Naive thymus-derived CD4-positive, alpha-beta T cell (primary cell): ENCODE measurements at places on chromosomes 1 and 21. TPM values are rescaled to one million over a fixed set of nuclear protein-coding genes. Genes with fewer than 3 reads are reported as not detected.

DNA sequence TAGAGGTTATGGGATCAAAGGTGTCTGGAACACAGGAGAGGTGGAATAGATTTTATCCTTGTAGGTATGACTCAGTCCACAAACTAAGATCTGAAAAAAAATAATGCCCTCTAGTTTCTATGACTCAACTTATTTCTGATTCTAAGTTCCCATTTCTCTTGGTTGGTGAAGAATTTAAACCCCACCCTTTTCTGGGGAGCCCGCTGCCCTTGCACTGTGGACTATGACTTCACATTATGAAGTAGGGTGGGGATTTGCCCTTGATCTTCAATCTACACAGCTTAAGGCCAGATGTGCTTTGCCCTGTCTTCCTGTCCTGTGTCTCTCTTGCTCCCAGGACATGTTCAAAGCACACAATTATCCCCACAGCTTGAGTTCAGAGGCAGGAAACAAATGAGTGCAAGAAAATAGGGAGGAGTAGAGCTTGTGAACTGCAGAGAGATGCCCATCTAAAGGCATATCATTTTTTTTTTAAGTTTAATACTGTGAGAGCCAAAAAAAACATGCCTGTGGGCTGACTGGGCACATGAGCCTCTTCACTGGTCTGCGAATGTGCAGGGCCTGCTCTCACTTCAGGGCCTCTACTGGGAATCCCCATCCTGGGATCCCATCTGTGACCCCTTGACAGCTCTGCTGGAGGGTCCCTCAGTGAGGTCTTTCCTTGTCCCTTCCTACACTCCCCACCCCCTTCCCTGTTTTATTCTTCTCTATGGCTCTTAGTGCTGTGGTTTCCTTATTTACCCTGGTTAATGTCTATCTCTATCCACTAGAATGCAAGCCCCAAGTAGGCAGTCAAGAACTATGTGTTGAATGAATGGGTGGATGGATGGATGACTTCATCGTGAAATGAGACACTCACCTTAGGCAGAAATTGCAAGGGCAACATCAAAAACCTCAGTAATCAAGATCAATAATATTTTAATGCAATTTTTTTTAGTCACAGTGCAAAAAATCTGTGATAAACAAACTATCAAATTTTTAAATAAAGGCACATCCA, 61.5 kb downstream of the CD58 start:
- H3K27ac ChIP-seq, result no peak overlapping the region
- DNase-seq, result no peak
- no peaks in the 10 kb centered on the region for H3K36me3 ChIP-seq
- no peaks in the 10 kb centered on the region for H3K27me3 ChIP-seq

Gene SPATA17
- not detected for total RNA-seq

Gene EDARADD
- total RNA-seq, result 0.73 TPM

GRCh38 chr1:47751996-47752451, 245.2 kb downstream of the TRABD2B start:
- no peaks in the 10 kb centered on the region for H3K27me3 ChIP-seq
- no peak overlapping the region for H3K27ac ChIP-seq
- no peak overlapping the region for H3K4me3 ChIP-seq
- H3K36me3 ChIP-seq, result no peaks in the 10 kb centered on the region

Gene S100A7
- not detected for total RNA-seq

DNA sequence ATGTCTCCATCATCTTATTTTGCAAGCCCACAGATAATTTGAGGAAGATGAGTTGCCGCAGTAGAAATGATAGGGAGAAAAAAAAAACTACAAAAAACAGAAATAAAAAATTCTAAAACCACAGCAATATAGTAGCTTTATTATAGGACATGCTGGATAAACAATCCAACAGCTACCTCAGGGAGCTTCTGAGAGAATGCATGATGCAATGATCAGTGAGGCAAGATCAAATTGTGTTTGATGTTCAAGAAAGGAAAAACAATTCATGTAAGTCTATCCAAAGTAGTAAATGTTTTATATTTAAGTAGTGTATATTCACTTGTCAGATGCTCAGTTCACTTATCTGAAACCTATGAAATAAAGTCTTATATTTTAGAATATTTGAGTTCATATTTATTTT, 6.7 kb downstream of the CR1L start:
- no peaks in the 10 kb centered on the region for H3K4me1 ChIP-seq
- H3K4me3 ChIP-seq, result no peak overlapping the region
- H3K27me3 ChIP-seq, result no peaks in the 10 kb centered on the region
- H3K36me3 ChIP-seq, result no peaks in the 10 kb centered on the region

DNA sequence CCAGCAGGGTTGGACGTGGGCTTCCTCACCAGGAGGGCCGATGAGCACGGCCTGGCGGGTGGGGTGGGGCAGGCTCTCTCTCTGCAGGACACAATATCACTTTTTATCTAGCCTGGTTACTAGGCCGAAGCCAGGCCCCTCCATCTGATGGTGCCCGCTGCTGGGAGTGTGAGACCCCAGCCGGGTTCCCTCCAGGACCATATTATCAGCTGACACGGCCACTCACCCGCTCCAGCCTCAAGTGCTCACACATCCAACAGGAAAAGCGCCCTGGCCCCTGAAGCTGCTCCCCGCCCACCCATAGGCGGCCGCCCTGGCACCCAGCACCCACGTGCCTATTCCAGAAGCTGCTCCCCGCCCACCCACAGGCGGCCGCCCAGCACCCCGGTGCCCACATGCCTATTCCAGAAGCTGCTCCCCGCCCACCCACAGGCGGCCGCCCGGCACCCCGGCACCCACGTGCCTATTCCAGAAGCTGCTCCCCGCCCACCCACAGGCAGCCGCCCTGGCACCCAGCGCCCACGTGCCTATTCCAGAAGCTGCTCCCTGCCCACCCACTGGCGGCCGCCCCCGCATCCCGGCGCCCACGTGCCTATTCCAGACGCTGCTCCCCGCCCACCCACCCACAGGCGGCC, 5.0 kb downstream of the SLC19A1 start:
- no peak overlapping the region for H3K27ac ChIP-seq
- no peaks in the 10 kb centered on the region for H3K27me3 ChIP-seq
- H3K4me1 ChIP-seq, result peaks cover 12% of the 10 kb centered on the region
- H3K36me3 ChIP-seq, result no peaks in the 10 kb centered on the region
- no peak overlapping the region for H3K4me3 ChIP-seq
- DNase-seq, result no peak

DNA sequence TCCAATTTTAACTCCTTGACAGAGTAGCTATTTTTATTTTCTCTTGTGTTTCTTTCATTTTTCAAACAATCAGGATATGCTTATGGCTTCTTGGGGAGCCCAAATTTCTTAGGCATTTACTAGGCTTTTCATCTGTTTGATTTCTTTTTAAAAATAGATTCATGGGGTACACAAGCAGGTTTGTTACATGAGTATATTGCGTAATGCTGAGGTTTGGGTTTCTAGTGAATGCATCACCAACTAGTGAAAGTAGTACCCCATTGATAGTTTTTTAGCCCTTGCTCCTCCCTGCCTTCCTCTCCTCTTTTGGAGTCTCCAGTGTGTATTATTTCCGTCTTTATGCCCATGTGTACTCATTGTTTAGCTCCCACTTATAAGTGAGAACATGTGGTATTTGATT, 190.7 kb downstream of the CENPF start:
- no peaks in the 10 kb centered on the region for H3K36me3 ChIP-seq
- no peaks in the 10 kb centered on the region for H3K4me1 ChIP-seq
- H3K4me3 ChIP-seq, result no peak overlapping the region
- DNase-seq, result no peak

DNA sequence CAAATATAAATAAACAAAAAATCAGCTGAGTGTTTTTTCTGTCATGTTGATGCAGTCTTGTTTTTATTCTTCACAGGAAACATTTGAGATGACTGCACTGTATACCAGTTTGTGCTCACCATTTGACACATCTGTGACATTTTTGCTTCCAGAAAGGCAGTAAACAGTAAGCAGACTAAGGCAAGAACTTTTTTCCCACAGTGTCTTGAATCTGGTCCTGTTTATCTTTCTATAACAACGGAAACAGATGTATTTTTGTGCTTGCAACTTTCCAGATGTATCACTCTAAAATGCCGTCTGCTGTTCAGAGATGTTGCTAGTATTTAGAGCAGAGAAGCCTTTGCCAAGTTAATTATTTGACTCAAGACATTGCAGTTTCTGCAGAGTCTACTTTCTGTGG, 105.5 kb downstream of the ZC3H11B start:
- H3K36me3 ChIP-seq, result no peaks in the 10 kb centered on the region
- no peak for DNase-seq
- H3K27me3 ChIP-seq, result no peaks in the 10 kb centered on the region
- H3K4me3 ChIP-seq, result no peak overlapping the region
- no peak overlapping the region for H3K27ac ChIP-seq

- peak overlapping the region; percentile 47 for H3K27ac ChIP-seq
- peak; percentile 64 for DNase-seq
- no peaks in the 10 kb centered on the region for H3K36me3 ChIP-seq
- no peaks in the 10 kb centered on the region for H3K27me3 ChIP-seq
- no peak overlapping the region for H3K4me3 ChIP-seq
Measured at GRCh38 chr1:206816390-206817287, 44.3 kb upstream of the IL10 start.

DNA sequence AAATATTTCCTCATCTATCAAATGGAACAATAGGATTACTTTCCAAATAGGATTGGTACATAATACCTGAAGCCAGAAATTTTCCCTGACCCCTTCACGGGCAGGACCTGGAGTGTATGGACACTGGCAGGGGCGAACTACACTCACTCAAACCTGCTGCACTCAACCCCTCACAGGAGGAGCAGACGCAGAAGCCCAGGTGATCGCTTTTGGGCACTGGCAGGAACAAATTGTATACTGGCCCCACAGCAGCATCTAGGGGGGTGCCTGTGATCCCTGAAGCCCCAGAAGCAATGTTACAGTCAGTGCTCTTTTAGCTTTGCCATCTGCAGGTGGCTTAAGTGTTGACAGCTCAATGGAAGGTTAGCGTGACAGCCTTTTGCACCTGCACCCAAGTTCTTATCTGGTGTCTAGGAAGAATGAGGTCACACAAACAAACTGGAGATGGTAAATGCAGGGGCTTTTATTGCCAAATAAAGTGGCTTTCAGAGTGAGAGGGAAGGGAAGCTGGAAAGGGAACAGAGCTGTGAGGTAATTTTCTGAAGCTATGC, 199.2 kb upstream of the NEGR1 start:
- no peak overlapping the region for H3K4me3 ChIP-seq
- no peak for DNase-seq
- H3K27ac ChIP-seq, result no peak overlapping the region

- H3K27me3 ChIP-seq, result no peaks in the 10 kb centered on the region
- no peaks in the 10 kb centered on the region for H3K4me1 ChIP-seq
- no peaks in the 10 kb centered on the region for H3K36me3 ChIP-seq
- no peak overlapping the region for H3K4me3 ChIP-seq
- DNase-seq, result no peak
Measured at GRCh38 chr1:64711266-64711665, 33.6 kb upstream of the RAVER2 start.

Gene C1orf226
- total RNA-seq, result not detected

GRCh38 chr1:50774759-50775351, 185.2 kb downstream of the FAF1 start:
- H3K4me3 ChIP-seq, result no peak overlapping the region
- H3K4me1 ChIP-seq, result no peaks in the 10 kb centered on the region
- peak; percentile 36 for DNase-seq
- no peaks in the 10 kb centered on the region for H3K27me3 ChIP-seq
- H3K36me3 ChIP-seq, result no peaks in the 10 kb centered on the region

DNA sequence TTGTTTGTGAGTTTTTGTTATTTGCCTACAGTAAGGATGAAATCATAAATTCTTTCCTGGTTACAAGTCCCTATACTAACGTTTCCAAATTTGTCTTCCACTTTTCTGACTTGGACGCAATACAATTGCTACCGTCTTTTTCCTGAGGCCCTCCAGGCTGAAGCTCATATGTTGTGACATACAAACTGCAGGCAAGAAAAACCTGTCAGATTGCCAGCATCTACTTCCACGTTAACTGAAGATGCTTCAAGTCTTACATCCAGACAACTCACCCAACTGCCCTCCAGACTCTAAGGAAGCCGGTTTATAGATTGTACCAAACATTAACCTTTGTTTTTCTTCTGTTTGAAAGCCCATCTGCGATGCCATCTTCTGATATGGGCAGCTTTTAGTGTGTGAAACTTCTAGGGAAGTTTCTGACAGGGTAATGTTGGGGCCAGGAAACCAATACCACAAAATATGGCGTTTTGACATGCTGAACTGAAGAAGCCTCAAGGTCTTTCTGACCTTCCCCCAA, 21.4 kb upstream of the RNF11 start:
- H3K4me1 ChIP-seq, result no peaks in the 10 kb centered on the region
- H3K27ac ChIP-seq, result peak overlapping the region; percentile 48
- no peaks in the 10 kb centered on the region for H3K27me3 ChIP-seq
- no peak overlapping the region for H3K4me3 ChIP-seq

- no peaks in the 10 kb centered on the region for H3K27me3 ChIP-seq
- H3K4me1 ChIP-seq, result no peaks in the 10 kb centered on the region
- DNase-seq, result no peak
- no peaks in the 10 kb centered on the region for H3K36me3 ChIP-seq
- no peak overlapping the region for H3K4me3 ChIP-seq
Measured at GRCh38 chr21:39094847-39095579, 88.2 kb downstream of the PSMG1 start.

- no peaks in the 10 kb centered on the region for H3K27me3 ChIP-seq
- no peak overlapping the region for H3K4me3 ChIP-seq
- H3K36me3 ChIP-seq, result no peaks in the 10 kb centered on the region
- no peaks in the 10 kb centered on the region for H3K4me1 ChIP-seq
Measured at GRCh38 chr1:214570442-214570841, 19.0 kb upstream of the PTPN14 start.

GRCh38 chr1:155022136-155022926, 11.2 kb downstream of the DCST2 start:
- H3K4me1 ChIP-seq, result peaks cover 6% of the 10 kb centered on the region
- H3K36me3 ChIP-seq, result no peaks in the 10 kb centered on the region
- DNase-seq, result no peak

- DNase-seq, result no peak
- H3K4me1 ChIP-seq, result peaks cover 3% of the 10 kb centered on the region
- no peaks in the 10 kb centered on the region for H3K36me3 ChIP-seq
- peaks cover 2% of the 10 kb centered on the region for H3K27me3 ChIP-seq
Measured at GRCh38 chr1:107142140-107142542, 1.3 kb downstream of the NTNG1 start.

DNA sequence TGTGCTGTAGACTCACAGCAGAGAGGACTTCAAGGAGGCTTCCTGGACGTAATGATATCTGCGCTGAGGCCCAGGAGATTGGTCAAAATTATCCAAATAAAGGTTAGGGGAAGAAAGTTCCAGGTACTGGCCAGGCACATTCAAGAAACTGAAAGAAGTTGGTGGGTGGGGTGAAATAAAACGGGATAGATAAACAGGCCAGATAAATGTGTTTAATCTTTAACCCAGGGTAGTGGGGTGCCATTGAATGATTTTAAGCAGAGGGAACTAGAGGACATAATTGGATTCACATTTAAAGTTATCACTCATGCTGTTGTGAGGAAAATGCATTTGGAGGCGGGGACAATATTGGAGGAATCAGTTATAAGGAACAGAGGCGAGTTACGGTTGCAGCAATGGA, 134.7 kb downstream of the NR5A2 start:
- no peak overlapping the region for H3K4me3 ChIP-seq
- no peaks in the 10 kb centered on the region for H3K36me3 ChIP-seq
- H3K27me3 ChIP-seq, result no peaks in the 10 kb centered on the region
- no peak for DNase-seq
- no peaks in the 10 kb centered on the region for H3K4me1 ChIP-seq

- peaks cover 4% of the 10 kb centered on the region for H3K4me1 ChIP-seq
- no peaks in the 10 kb centered on the region for H3K27me3 ChIP-seq
- H3K4me3 ChIP-seq, result no peak overlapping the region
- no peak overlapping the region for H3K27ac ChIP-seq
Measured at GRCh38 chr1:227808566-227808965, 6.9 kb upstream of the PRSS38 start.

Gene CTSK
- total RNA-seq, result 3.7 and 3.9 TPM in 2 replicates
